ENCODE measurements at places on chromosomes 13 and 19.

GRCh38 chr13:111304041-111304544 is 16.3 kb upstream of the TEX29 start:
- no peak for DNase-seq

DNA sequence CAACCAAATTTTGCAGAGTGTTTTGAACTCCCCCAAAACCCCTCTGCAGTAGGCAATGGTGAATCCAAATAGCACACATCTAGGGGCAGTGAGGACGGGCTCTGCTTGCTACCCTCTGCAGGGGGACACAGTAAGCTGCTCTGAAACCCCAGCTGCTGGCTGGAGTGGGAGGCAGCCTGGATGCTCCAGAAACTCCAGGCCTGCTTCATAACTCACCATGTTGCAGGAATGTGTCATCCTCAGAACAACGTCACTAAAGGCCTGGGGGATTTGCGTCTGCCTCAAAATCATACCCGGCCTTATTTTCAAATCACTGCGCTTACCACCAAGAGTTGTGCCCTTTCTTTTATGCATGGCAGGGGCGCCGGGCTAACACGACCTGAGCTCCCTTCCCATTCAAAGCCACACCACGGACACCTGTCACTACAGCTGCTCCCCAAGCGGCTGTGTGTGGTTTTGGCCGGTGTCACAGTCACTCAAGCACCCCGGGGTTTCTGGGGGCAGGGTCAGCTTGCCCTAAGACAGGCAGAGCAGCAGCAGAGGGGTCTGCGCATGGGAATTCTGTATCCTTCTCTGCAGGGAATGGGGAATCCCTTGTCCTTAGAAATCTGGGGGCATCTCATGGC is 93.9 kb downstream of the TSHZ3 start:
- DNase-seq: no peak

DNA sequence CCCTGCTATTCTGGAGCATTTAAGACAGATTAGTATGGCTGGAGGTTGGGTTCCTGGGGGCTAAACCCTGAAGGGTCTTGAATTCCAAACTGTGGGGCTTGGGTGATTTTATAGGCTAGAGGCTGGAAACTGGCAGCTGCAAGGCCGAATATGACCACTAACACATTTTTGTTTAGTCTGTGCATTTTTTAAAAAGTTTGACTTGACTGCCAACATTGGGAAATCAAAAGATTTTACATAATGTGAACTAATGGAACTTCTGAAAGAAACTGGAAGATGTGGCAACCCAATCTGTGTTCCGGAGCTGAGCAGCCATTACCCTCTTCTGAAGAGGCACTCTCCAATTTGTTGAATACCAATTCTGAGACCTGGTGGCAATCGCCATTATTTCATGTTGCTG is 5.1 kb downstream of the ZNF784 start:
- no peak for DNase-seq

- DNase-seq: no peak
These were observed 25.3 kb upstream of the GPR183 start for GRCh38 chr13:99332456-99332855.

GRCh38 chr19:49440439-49441209 is 703 bp downstream of the SLC17A7 start:
- no peak for DNase-seq

DNA sequence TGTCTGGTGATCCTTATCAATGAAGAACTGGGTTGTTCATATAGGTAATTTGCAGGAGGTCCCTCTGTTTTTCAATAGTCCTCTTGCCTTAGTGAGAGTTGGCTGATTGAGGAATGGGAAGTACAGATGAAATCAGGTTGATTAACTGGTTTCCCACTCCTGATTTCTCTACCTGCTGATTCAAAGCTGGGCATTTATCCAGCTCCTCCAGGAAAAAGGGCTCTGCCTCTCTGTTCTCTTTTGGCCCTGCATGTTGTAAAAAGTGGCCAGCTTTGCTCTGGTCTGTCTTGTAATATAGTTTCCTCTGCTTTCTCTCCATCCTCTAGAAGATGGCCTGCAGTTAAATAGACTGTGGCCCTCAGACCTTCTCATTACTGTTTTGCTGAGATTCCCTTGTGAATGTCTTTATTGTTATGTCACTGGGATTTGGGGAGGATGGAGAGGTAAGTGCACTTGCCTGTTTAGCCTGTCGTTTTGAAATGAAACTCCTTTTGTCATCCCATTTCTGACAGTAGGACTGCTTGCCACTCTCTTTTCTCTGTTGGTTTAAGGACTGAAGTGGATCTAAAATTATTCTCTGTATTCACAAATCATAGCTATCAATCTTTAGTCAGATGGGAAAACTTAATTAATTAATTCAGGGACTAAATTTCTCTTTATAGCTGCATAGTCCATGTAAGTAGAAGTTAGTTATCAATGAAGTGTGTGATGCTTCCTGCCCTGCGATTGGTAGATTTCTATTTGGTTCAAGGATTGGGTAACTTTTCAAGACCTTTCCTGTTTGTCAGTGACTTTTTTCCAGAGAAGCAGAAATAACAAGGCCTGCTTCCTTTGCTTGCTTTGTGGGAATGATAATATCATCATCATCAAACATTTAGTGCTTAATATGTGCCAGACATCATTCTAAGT is 28.5 kb downstream of the GARRE1 start:
- DNase-seq: no peak

- no peak for DNase-seq
These were observed 16.9 kb downstream of the TSSK6 start for GRCh38 chr19:19498255-19498991.

All from activated CD4-positive, alpha-beta T cell treated with anti-CD3 and anti-CD28 coated beads for 24 hours (primary cell).